ENCODE measurements at places on chromosomes 2 and 18.

GRCh38 chr2:206064077-206064476 lies 21.9 kb downstream of the INO80D start:
- DNase-seq: no peak

DNA sequence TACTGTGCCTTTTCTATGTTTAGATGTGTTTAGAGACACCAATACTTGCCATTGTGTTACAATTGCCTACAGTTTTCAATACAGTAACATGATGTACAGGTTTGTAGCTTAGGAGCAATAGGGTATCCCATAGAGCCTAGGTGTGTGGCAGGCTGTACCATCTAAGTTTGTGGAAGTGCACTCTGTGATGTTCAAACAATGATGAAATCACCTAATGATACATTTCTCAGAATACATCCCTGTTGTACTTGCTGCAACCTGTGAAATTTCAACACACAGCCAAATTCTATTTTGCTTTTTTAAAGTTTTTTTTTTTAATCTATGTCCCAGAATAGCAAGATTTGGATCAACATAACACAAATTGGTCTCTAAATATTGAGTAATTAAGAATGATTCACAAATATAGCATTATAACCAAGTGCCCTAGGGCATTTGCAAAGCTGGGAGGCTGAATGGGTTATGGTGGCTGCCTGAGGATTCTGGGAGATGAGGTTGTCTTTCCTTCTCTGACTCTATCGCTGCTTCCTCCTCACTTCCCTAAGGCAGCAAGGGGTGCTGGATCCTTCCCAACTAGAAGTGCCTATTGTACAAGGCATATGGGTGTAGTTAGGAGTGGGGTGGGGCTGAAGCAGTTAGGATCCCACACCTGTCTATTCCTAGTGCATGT lies 78.3 kb downstream of the SKA1 start:
- DNase-seq: no peak

DNA sequence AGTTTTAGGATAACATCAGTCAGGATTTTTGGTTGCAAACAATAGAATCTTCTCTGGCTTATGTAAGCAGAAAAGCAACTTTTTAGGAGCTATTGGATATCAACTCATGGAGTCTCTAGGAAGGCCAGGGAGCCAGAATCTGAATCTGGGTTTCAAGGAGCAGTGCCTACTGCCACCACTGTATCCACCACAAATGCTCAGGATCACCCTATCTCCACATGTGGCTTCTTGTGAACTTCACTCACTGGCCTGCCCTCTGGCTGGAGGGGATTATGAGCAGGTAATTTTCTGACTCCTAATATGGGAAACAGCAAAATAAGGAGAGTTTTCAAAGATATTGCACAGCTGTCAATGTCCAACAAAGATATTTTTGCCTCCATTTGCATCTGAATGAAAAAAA lies 142.9 kb downstream of the PKP4 start:
- DNase-seq: peak; percentile 14

- DNase-seq: no peak
Observed at GRCh38 chr18:9734189-9734588, 26.1 kb downstream of the RAB31 start.

- DNase-seq: no peak
Observed at GRCh38 chr2:70692256-70692655, 75.7 kb downstream of the ADD2 start.

GRCh38 chr2:219252570-219252899 lies 508 bp upstream of the TUBA4B start:
- DNase-seq: no peak

- no peak for DNase-seq
Observed at GRCh38 chr2:170679607-170680079, 35.5 kb upstream of the SP5 start.

Measured in SW 1271 (cell line).